Left colon (tissue), 2 donors: ENCODE measurements at places on chromosomes 6 and 20.

GRCh38 chr20:32382102-32382950 lies 24.2 kb downstream of the ASXL1 start:
- peak; percentile 50 for DNase-seq

DNA sequence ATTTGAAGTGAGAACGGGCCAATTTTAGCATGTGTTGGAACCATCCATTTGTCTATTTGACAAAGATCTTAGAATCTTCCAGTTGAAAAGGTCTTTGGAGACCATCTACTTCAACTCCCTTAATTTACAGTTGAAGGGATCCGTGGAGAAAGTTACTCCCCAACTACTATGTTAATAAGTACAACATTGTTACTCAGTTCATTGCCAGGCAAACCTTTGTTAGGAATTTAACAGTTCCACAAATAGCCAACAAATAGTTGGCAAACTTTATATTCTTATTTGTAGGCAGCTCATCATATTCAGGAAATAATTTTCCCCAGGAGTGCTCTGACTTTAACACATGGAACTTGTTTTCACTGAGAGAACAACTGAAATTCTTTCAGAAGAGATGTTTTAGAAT lies 81.0 kb upstream of the FLRT3 start:
- DNase-seq, result no peak

- DNase-seq, result no peak
Observed at GRCh38 chr20:43541214-43541613, 17.6 kb upstream of the SGK2 start.

DNA sequence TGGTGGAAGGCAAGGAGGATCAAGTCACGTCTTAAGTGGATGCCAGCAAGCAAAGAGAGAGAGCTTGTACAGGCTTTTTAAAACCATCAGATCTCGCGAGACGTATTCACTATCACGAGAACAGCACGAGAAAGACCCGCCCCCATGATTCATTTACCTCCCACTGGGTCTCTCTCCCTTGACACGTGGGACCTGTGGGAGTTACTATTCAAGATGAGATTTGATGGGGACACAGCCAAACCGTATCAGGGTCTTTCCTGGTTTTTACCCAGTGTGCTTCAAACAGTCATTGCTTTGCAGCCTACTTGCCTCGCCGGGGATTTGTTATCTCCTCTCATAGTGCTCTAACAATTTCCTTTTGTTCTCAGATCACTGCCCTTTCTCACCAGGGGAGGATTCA lies 108.2 kb downstream of the UST start:
- no peak for DNase-seq

DNA sequence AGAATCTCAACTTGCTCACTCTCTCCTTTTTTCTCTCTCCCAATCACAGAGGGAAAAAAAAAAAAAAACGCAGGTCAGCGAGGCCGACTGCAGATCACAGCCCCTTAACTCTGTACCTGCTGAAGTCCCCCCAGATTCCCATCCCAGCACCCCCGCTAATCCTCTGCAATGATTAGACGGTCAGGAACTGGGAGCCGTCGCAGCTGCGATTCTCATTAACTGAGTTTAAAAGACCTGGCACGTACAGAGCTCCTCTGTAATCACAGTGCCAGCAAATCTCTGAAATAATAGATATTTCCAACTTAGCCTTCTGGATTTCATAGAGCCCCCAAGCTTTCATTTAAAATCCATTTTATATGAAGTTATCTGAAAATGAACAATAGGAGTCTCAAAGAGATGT lies 84.4 kb downstream of the ANKRD60 start:
- no peak for DNase-seq

GRCh38 chr6:14639983-14640599 lies 522.5 kb downstream of the CD83 start:
- no peak for DNase-seq

- no peak for DNase-seq
Observed at GRCh38 chr20:50462093-50462690, 48.0 kb upstream of the PTPN1 start.

GRCh38 chr6:89058627-89059026 lies 21.9 kb upstream of the PNRC1 start:
- DNase-seq, result no peak

- DNase-seq, result no peak
Observed at GRCh38 chr20:63750807-63751470, 11.4 kb downstream of the SLC2A4RG start.
